ENCODE measurements at places on chromosomes 16 and 17.
A peak's percentile ranks its signal among the peaks of the same experiment; 100 is the strongest.

DNA sequence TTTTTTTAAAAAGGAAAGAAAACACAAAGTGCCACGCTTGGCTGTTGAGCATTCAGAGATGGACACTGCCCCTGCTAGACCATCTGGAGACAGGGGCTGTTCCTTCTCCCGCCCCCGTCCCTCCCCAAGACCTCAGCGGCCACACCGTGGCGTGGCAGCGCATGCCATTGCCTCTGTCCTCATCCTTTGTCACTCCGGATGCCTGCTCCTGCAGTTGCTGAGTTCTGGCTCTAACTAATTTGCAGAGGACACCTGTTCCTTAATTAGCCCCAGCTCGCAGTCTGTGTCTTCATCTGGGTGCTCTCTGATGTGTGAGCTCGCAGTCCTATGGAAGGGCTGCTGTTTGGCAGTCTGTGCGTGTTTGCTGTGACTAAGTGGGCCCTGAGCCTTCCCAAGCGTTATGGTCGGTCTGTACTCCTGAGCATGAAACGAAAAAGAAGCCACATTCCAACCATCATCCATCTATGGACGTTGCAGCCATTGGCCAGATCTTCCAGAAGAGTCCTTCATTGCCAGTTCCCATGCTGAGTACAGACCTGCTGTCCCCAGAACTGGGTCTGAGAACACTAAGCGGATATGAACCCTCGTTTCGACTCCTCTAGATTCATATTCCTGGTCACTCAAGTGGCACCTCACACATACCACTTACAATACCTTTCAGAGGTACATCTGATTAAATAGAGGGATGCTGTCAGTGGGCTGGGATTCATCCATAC lies 40.9 kb upstream of the NAT9 start:
- no peak for DNase-seq

GRCh38 chr16:85227084-85227945 lies 115.0 kb upstream of the CIBAR2 start:
- no peak for DNase-seq

- peak; percentile 95 for DNase-seq
Observed at GRCh38 chr16:740764-741505, at the start of gene CIAO3. CIAO3 (minus strand) TSS chr16:740997; CDS start chr16:740985, 12 bp downstream.

GRCh38 chr16:55500530-55501011 lies 8.3 kb upstream of the LPCAT2 start:
- DNase-seq: no peak

DNA sequence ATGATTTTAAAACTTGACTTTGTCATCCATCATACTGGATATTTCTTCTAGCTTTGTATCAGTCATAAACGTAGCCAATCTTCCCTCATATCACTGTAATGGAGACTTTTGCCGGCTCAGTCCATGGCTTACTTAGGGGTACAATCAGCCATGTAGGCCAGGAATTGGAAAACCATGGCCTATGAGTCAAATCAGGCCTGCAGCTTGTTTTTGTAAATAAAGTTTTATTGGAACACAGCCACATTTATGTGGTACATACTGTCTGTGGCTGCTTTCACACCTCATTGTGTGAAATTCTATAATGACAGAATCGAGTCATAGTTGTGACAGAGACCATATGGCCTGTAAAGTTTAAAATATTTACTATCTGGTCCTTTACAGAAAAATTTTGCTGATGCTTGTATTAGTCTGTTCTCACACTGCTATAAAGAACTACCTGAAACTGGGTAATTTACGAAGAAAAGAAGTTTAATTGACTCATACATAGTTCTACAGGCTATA lies 64.5 kb upstream of the CDH13 start:
- no peak for DNase-seq
